ENCODE measurements at places on chromosomes 12 and 14.

DNA sequence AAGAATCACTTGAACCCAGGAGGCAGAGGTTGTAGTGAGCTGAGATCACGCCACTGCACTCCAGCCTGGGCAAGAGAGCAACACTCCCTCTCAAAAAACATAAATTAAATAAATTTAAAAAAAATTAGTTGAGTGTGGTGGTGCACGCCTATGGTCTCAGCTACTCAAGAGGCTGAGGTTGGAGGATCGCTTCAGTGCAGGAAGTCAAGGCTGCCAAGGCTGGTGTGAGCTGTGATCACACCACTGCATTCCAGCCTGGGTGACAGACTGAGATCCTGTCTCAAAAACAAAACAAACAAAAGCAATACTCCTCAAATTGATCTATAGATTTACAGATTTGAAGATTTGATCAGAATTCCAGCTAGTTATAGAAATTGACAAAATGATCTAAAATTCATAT is 92.7 kb upstream of the RESF1 start:
- no peak for DNase-seq

- peak; percentile 50 for DNase-seq
These were observed 382.3 kb downstream of the KCNH5 start for GRCh38 chr14:62662811-62663455.

- no peak for DNase-seq
These were observed 2.2 kb upstream of the FBXO33 start for GRCh38 chr14:39434401-39434800.

DNA sequence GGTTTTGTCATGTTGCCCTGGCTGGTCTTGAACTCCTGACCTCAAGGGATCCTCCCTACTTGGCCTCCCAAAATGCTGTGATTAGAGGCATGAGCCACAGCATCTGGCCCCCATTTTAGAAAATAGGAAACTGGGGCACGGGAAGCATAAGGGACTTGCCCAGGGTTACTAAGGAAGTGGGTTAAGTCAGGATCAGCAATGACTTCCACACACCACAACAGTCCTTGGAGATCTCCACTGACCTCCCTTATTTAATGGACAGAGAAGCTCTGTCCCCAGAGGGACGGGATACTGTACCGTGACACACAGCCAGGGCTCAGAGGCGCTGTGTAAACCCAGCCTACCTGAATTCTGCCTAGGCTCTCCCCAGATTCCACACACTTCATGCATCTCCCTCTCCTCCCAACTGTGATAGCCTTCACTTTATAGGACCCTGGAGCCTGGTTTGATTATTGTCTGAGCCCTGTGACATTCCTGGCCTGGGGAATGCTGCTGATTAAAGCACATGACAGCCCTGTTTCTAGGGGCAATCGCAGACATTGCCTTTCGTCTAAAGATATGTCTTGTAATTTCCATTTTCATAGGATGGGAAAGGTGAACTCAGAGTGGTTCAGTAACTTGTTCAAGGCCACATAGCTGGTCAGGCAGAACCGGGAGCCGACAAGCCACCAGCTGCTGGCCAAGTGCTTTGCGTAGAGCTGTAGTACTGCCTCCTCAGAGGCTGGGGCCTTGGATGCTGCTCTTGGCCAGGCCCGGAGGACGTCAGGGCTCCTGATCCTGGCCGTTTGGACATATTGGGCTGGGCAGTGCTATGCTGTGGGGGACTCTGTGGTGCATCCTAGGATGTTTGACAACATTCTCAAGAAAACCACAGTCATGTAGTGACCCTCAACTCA is 20.8 kb downstream of the SERPINA1 start:
- DNase-seq: no peak

GRCh38 chr14:28762955-28763326 is 3.6 kb upstream of the FOXG1 start:
- DNase-seq: no peak

DNA sequence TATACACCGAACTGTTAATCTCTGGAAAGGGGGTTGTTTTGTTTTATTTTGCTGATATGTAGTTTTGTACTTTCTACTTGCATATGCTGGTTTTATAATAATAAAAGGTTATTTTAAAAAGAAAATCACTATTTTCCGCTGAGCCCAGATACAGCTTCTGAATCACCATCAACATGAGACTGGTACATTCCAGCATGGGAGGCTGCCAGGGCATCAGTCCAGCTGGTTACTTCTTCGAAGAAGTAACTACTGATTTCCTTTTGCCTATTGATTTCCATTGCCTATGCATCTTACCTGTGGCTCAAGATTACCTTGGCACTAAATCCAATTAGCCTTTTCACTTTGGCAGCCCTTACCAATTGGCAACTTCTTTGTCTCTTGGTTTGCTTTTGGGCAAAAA is 11.7 kb upstream of the OSBPL8 start:
- DNase-seq: no peak

DNA sequence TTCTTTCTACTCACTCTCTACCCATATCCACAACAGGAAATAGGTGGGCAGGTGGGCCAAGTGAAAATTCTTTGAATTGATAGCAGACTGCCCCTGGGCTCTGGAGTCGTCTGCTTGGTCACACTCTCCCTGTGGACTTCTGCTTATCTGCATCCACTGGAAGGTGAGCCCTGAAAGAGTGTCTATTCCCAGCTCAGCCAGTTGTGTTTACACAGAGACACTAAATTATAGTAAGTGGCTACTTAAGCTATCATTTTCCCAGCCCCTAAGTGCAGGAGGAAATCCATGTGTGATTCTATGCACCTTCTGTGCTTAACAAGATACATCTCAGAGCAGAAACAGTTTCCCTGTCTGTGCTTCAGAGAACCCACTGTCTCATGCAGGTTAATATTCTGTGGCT is 338.4 kb downstream of the FUT8 start:
- no peak for DNase-seq

DNA sequence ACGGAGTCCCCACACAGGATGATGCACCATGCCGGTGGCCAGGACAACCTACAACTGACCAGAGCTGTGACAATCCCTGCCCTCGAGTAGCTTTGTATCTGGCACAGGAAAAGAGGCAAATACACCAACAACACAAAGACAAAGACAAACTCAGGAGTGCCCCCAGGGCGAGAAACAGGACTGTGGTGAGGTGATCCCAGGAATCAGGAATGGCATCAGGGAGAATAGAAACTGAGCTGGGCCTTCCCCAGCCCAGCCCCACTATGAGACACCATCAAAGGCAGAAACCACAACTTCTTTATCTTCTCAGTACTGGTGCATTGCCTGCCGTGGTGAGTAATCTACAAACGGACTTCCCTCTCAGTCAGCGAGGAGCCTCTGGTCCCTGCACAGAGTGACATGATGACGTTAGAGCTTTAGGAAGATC is 157.7 kb downstream of the TTC7B start:
- no peak for DNase-seq

- no peak for DNase-seq
These were observed 16.1 kb downstream of the RASSF9 start for GRCh38 chr12:85820101-85820500.

DNA sequence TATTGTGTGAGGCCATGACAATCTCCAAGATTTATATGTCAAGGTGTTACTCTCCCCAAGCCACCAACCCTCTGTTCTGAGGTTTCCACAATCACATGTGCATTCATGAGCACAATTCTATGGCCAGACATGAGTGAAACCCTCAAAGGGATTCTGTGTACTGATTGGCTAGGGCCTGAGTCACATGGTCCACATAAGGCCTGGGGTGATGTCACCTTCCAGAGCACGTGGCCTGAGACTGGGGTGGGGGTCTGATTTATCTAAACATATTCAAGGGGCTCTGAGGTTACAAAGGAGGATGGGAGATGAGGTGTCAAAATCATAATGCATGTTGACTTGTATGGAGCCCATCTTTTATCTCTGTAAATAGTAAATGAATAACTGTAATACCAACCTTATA is 1369.9 kb upstream of the TMEM132C start:
- DNase-seq: no peak

DNA sequence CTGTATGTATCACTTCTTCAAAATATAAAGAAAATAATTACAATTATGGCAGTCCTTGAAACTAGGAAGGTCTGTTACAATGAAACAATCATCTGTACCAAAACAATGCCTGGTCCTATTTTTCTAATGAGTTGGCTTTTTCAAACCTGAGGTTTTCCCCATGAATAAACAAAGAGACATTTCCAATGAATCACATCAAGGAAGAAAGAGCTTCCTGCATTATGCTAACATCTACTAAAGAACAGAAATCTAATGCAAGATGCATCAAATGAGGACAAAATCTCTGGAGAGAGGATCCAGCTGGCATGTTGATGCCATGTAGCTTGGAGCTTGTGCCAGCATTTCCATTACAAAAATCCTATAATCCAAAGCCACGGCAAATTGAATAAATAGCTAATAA is 29.3 kb downstream of the NIN start:
- DNase-seq: no peak

- DNase-seq: no peak
These were observed 107.1 kb upstream of the ARID2 start for GRCh38 chr12:45622210-45622937.

GRCh38 chr12:32891526-32891925 is 5.1 kb downstream of the PKP2 start:
- DNase-seq: no peak

DNA sequence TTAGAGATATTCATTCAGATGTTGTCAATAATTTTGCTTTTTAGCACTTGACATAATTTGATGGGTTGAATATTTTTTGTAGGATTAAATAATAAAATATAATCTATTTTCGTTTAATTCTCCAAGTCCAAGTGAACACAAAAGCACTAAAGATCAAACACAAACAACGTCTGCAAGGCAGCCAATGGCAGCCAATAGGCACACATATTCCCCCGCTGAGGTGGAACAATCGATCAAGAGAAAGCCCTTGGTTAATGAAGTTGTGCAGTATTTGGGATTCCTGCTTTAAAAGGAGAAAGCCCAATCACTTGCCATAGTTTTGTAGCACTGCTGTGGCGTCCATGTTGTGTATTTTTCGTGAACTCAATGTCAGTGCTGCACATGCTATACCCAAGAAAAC is 1.5 kb downstream of the DHRS7 start:
- no peak for DNase-seq

- no peak for DNase-seq
These were observed 24.3 kb downstream of the VCPKMT start for GRCh38 chr14:50092006-50092555.

DNA sequence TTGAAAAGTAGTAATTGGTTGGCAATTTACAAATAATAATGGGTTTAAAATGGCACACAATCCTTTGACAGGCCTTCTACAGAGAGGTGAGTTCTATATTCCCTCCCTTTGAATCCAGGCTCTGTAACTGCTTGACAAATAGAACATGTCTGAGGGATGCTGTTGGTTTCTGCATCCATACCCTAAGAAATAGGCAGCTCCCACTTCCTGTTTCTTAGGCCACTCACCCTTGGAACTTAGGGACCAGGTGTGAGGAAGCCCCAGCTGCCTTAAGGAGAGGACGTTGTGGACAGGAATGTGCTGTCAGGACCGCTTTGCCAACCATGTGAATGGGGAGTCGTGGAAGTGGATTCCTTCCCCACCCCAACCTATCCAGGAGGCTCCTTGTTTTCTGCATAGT is 59.4 kb downstream of the LMNTD1 start:
- DNase-seq: no peak

- DNase-seq: no peak
These were observed 262.0 kb downstream of the MED13L start for GRCh38 chr12:116015525-116015924.

DNA sequence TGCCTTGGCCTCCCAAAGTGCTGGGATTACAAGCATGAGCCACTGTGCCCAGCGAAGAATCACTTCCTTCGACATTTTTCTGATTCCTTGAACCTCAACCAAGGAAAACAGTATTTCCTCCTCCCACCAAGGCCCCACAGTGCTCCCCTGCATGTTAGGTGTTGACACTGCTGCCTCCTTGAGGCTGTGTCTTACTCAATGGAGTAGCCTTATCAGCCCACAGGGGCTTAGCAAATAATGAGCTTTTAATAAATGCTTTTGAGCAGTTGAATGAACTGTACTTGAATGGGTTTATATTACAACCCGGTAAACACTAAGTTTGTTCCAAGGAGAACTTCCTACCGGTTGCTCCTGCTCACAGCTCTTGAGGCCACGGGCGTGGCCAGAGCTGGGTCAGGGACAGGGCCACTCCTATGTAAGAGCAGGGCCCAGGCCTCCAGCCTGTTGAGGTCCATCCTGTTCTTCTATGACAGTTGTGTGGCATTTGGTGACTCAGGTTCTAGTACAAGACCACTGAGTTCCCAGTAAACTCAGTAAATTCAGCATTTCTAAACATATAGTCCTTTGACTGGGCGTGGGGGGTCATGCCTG is 36.8 kb upstream of the TUBA1A start:
- DNase-seq: no peak

- DNase-seq: no peak
These were observed 258.6 kb downstream of the ADAMTS20 start for GRCh38 chr12:43293396-43293795.

DNA sequence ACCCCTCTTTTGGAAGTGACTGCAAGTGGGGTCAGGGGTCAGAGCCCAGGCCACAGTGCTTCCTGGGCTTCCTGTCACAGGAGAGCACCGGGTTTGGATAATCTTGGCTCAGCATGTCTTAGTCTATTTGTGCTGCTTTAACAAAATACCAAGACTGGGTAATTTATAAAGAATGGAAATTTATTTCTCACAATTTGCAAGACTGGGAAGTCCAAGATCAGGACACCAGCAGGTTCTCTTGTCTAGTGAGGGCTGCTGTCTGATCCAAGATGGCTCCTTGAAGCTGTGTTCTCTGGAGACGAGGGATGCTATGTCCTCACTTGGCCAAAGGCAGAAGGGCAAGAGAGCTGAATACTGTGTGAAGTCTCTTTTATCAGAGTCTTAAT is 74.1 kb downstream of the RIN3 start:
- no peak for DNase-seq

GRCh38 chr14:96064866-96065265 is 25.7 kb downstream of the C14orf132 start:
- no peak for DNase-seq

- DNase-seq: no peak
These were observed 142.0 kb downstream of the DUSP6 start for GRCh38 chr12:89210277-89210676.

DNA sequence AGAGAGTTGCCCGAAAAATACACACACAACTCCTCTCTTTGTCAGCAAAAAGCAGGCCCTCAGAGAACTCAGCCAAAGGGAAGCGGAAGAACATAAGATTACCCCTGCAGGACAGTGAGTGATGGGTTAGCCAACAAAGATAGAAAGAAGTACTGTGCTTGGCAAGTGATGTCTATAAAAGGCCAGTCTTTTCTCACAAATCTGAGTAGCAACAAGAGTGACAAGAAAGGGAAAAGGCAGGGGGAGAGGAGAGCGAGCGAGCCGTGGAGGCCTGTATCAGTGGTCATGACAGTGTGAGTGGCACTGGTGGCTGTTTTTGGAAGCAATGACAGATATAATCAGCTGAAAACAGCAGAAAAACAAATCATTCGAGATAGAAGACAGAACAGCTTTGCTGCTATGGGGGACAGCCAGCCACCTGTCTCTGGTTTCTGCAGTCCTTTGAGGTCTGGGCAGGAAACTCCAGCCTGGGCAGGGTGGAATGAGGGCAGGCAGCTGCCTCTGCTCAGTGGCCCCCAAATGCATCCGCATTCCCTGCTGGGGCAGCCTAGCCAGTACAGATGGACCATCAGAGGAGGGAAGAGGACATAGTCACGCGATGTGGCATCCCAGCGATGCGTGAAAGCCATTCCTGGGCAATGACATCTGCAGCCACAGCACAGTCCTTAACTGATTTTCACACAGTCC is 74.7 kb downstream of the TRIM9 start:
- DNase-seq: no peak
